Naive thymus-derived CD8-positive, alpha-beta T cell (primary cell): ENCODE measurements at places on chromosomes 16 and 17. TPM values are rescaled to one million over a fixed set of nuclear protein-coding genes. Genes with fewer than 3 reads are reported as not detected.
A peak's percentile ranks its signal among the peaks of the same experiment; 100 is the strongest.

GRCh38 chr16:58755989-58756649, 22.0 kb upstream of the GOT2 start:
- no peaks in the 10 kb centered on the region for H3K36me3 ChIP-seq
- H3K27me3 ChIP-seq, result no peaks in the 10 kb centered on the region
- peaks cover 9% of the 10 kb centered on the region for H3K4me1 ChIP-seq
- H3K27ac ChIP-seq, result peak overlapping the region; percentile 92
- peak overlapping the region; percentile 54 for H3K4me3 ChIP-seq

GRCh38 chr17:40576113-40576740, 11.0 kb upstream of the CCR7 start:
- no peaks in the 10 kb centered on the region for H3K27me3 ChIP-seq
- peak overlapping the region; percentile 77 for H3K4me3 ChIP-seq
- H3K4me1 ChIP-seq, result peaks cover 68% of the 10 kb centered on the region

DNA sequence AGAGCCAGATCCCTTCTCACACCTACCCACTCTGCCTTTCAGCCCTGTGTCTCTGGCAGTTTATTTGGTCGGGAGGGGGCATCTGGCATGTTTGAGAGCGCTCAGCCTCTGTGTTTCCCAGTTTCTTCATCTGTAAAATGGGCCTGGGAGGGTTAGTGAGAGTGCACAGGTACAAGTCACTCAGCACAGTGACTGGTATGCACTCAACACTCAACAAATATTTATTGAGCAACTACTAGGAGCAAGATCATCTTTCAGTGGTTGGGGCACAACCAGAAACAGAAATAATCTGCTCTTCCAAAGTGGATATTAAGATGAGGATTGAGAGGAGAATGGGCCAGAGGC, 13.7 kb upstream of the SRCIN1 start:
- H3K4me3 ChIP-seq, result no peak overlapping the region
- no peak overlapping the region for H3K27ac ChIP-seq
- no peaks in the 10 kb centered on the region for H3K4me1 ChIP-seq
- DNase-seq, result no peak

- H3K36me3 ChIP-seq, result peaks cover 2% of the 10 kb centered on the region
- H3K4me3 ChIP-seq, result no peak overlapping the region
- no peak for DNase-seq
- H3K4me1 ChIP-seq, result no peaks in the 10 kb centered on the region
- H3K27ac ChIP-seq, result no peak overlapping the region
Observed at GRCh38 chr17:8822401-8823035, 23.4 kb upstream of the MFSD6L start.

DNA sequence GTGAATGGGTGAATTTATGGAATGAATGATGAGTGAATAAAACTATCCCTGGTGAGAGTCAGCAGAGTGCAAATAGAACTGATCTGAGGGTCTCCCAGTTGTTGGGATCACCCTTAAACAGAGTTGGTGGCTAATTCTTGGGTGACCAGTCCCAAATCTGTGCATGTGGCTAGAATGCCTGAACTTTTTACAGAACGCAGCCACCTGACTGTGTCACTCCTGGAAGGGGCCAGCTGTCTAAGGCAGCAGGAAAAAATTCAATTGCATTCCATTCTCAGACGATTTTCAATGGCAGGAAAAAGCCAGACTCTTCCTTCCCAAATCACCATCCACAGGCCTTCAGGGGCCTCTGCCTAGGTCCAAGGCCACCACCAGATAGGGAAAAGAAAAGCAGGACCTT, 43.5 kb downstream of the BEAN1 start:
- H3K36me3 ChIP-seq, result no peaks in the 10 kb centered on the region
- H3K4me3 ChIP-seq, result no peak overlapping the region
- peaks cover 15% of the 10 kb centered on the region for H3K4me1 ChIP-seq
- DNase-seq, result no peak
- peaks cover 14% of the 10 kb centered on the region for H3K27me3 ChIP-seq

Gene VASN
- 0.30 TPM for total RNA-seq

GRCh38 chr17:13158494-13159240, 140.8 kb upstream of the ELAC2 start:
- no peak for DNase-seq
- H3K4me1 ChIP-seq, result no peaks in the 10 kb centered on the region
- H3K27me3 ChIP-seq, result peaks cover 3% of the 10 kb centered on the region

GRCh38 chr16:27327586-27327915, 13.8 kb downstream of the IL4R start:
- H3K4me3 ChIP-seq, result peak overlapping the region; percentile 60
- no peak for DNase-seq
- no peaks in the 10 kb centered on the region for H3K36me3 ChIP-seq
- peak overlapping the region; percentile 79 for H3K27ac ChIP-seq
